ENCODE measurements at places on chromosomes 4 and X. TPM values are rescaled to one million over a fixed set of nuclear protein-coding genes. Genes with fewer than 3 reads are reported as not detected.

The GPM6B gene
- total RNA-seq = not detected

The CMC4 gene
- total RNA-seq = 4.3 TPM

The DAPP1 gene
- total RNA-seq = not detected

The KLF8 gene
- 1.0 TPM for total RNA-seq

The ADAM29 gene
- total RNA-seq = not detected

The CD38 gene
- not detected for total RNA-seq

The SNCA gene
- 124 TPM for total RNA-seq

The UCHL1 gene
- 328 TPM for total RNA-seq

The ESX1 gene
- total RNA-seq = not detected

The KCND1 gene
- 1.3 TPM for total RNA-seq

The FTSJ1 gene
- 52.9 TPM for total RNA-seq

The ATP8A1 gene
- total RNA-seq = 11.5 TPM

The NDNF gene
- not detected for total RNA-seq

The USP17L18 gene
- total RNA-seq = not detected

The TRIM60 gene
- total RNA-seq = not detected

The PABPC1L2B gene
- not detected for total RNA-seq

The YIPF7 gene
- total RNA-seq = not detected

The PIR gene
- total RNA-seq = 92.1 TPM

The MAGEE1 gene
- 0.74 TPM for total RNA-seq

The PPARGC1A gene
- total RNA-seq = not detected

The GPC3 gene
- total RNA-seq = not detected

The MAGEA11 gene
- not detected for total RNA-seq

The AR gene
- total RNA-seq = 16.0 TPM

The DSPP gene
- total RNA-seq = not detected

The LRCH2 gene
- 4.7 TPM for total RNA-seq

The BEX5 gene
- not detected for total RNA-seq

The UGT2B11 gene
- not detected for total RNA-seq

The ACE2 gene
- not detected for total RNA-seq

Measured in endothelial cell of umbilical vein (primary cell).